Activated CD8-positive, alpha-beta memory T cell treated with anti-CD3 and anti-CD28 coated beads, Interleukin-2, amount 50 U/mL, for 4 hours (primary cell): ENCODE measurements at places on chromosomes 6 and 20.

DNA sequence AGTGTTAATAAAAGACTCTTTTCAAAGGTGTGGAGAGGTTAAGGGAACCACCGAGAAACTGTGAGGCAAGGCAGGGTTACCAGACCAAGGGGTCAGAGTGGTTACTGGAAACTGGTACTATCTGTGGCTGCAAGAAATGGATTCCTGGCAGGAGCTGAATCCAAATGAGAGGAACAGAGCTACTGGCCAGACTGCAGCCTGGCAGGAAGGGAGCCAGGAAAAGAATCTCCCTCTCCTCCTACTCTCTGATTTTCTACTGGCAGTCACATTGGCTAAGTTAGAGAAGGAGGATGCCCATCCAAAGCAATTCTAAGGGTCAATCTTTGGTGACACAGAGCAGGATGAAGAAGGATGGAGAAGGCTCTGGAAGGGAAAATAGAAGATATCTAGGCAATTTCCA, 211.5 kb downstream of the GRM1 start:
- DNase-seq, result no peak

DNA sequence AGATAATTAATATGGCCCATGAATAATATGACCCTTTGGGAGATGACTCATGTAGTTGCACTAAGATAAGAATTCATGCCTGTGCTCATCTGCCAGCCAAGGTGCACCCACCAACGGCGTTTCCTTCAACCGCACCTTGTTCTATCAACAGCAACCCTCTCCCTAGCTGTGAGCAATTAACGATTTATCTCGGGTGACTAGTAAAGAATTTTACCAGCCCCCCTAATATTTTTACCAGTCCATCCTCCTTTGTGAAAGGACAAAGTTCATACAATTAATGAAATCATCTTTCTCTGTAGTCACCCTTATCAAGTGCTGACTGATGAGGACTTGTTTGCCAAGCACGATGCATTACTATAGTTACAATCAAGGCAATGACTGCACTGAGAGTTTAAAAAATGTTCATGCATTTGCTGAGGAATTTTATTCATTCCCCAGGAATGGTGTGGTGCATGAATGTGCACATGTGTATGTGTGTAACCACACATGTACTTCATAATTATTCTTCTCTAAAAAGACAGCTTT, 118.7 kb downstream of the SMOC2 start:
- no peak for DNase-seq

GRCh38 chr6:158414851-158415262, 102.6 kb downstream of the TULP4 start:
- DNase-seq, result no peak

- no peak for DNase-seq
These were observed 581.9 kb downstream of the HTR1B start for GRCh38 chr6:76881414-76881813.
